Bronchial epithelial cell (primary cell): ENCODE measurements at places on chromosomes 1 and 21. TPM values are rescaled to one million over a fixed set of nuclear protein-coding genes. Genes with fewer than 3 reads are reported as not detected.

DNA sequence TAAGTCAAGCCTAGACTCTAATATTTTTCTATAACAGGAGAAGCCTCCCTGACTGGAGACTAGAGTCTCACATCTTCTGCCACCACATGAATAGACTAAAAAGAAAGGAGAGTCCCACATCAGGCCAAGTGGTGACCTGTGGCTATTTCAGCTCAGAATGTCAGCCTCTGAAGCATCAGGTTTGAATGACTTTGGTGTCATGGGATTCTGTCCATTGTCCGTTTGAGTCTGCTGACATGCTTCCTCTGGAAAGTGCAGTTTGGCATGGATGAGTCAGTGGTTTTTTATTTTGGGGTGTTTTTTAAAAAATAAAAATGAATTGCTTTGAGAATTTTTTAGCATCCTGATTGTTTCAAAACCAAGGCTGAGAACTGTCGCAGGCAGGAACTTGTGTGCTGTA is 19.5 kb downstream of the DYRK3 start:
- no peak for DNase-seq

DNA sequence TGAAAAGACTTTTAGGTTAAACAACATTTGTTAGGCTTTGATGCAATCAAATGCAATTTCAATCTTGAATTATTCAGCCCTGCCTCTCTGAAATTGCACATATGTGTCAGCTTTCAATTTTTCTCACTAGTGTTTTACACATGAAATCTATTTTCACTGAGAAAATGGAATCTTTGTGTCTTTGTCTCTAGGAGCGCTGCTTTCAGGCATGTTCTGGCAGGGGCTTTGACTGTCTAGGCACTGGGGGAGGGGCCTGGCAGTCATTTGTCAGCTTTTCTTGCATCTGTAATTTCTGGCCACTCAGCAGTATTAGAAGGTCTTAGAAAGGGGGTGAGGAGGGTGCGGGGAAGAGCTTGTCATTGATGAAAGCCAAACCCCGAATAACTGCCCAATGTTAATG is 264.4 kb downstream of the PTPRC start:
- DNase-seq: peak; percentile 40

DNA sequence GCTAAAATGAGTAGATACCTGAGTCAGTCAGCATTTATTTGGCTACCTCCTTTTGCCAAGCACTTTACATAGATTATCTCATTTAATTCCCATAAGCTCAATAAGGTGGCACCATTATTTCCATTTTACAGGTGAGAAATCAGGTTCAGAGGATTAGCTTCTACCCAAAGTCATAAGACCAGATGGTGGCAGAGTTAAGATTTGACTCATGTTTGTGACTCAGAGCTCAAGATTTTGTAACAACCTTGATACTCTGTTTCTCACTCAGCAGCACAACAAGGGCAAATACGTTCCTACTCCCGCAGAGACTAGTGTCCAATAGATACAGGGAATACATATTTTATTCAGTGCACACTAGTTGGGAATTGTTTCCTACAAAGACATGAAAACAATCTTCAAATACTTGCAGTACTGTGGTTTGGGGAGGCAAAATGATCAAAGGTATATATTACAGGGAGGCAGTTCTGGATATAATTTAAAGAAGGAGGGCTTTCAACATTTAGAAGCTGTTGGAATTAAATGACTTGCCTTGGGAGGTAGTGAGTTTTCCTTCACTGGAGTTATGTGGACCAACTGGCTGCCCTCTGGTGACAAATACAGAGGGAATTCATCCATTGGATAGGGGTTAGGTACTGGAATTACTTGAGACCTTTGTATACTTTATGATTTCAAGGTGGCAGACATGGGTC is 3.6 kb downstream of the LEPR start:
- DNase-seq: peak; percentile 98

DNA sequence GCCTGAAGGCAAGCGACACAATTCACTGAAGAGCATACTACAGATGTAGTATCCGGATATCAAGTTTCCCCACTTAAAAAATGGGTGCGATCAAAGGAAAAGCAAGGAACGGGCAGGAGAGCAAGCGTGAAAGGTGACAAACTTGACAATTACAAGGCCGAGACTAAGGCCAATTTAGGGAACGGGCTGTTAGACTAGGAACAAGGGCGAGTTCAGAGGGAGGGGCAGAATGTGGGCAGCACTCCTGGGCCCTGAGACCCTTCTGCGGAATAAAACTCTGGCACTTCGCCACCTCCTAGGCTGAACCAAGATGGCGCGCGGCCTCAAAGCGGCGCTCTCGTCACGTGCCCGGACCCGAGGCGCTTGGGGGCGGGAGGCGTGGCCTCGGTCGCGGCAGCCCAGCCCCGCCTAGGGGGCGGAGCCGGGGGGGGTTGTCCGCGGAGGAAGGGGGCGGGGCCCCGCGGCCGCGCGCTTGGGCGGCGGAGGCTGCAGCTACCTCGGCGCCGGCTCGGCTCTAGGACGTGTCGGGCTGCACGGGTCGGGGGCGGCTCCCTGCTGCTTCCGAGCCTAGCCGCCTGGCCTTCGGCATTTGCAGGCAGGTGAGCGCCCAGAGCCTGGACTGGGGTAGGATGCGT is at the start of gene PPFIA4:
PPFIA4 (plus strand) TSS at position 461 of the 635 bp plus-strand sequence. CDS start 12,518 bp downstream, outside the sequence.
- DNase-seq: peak; percentile 63

- DNase-seq: peak; percentile 68
Observed at GRCh38 chr1:92749024-92749634, 35.8 kb downstream of the EVI5 start.

- DNase-seq: no peak
Observed at GRCh38 chr1:160159846-160160245, 8.4 kb downstream of the ATP1A4 start.

DNA sequence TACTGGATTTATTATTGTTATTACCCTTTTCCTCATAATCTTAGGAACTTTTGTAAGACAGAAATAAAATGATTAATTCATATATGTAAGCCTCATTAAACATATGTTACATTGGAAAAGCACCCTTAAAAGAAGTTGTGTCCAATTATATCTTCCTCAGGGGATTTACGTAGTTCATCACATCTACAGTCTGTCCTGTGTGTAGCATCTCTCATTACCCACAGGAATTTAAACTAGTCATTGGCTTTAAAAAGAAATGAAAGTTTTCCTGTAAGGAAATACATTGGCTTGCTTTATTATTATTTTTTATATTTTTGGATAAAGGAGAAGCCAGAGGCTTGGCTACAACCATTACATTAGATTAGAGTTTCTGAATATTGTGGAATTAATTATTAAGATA is 56.1 kb downstream of the SWT1 start:
- DNase-seq: no peak

- peak; percentile 20 for DNase-seq
Observed at GRCh38 chr1:246482805-246483568, 24.1 kb downstream of the SMYD3 start.

- DNase-seq: peak; percentile 63
Observed at GRCh38 chr1:246492611-246493245, 14.4 kb downstream of the SMYD3 start.

- DNase-seq: peak; percentile 70
Observed at GRCh38 chr1:75203415-75204277, 69.5 kb downstream of the LHX8 start.

GRCh38 chr1:2594001-2594640 is 7.5 kb downstream of the PRXL2B start:
- peak; percentile 34 for DNase-seq

GRCh38 chr1:53075206-53075605 is 13.2 kb downstream of the PODN start:
- no peak for DNase-seq

- DNase-seq: no peak
Observed at GRCh38 chr1:29651684-29652665, 415.7 kb downstream of the PTPRU start.

DNA sequence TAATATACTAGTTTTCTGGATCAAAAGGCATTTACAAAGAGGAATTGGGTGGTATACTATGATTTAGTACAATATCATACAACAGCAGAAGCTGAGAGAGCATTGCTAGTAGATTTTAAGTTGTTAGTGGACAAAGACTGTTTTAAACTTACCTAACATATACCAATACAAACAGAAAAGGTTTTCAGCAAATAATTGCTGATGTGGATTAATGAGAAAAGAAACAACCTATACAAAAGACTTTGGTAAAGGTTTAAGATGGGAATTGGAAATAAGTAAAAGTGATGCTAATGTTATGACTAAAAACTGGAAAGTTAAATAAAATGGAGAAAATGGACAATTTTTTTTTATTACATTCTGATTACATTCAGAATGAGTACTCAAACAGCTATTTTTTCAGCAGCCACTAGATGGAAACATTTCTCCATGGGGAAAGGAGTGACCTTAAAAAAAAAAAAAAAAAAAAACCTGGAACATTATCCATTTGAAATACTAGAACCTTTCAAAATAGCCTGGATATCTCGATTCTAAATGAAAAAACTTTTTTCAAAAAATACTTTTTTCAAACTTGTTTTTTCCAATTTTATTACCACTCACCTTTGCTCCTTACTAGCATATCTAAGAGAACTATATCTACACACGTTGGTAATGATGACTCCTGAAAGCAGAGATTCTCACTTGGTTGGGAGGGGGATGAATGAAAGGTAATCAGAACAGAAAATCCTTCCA is 55.4 kb downstream of the EPRS1 start:
- peak; percentile 43 for DNase-seq

GRCh38 chr21:34715518-34715917 is 46.7 kb downstream of the CLIC6 start:
- no peak for DNase-seq

- no peak for DNase-seq
Observed at GRCh38 chr1:17615157-17615556, 75.7 kb downstream of the ARHGEF10L start.

DNA sequence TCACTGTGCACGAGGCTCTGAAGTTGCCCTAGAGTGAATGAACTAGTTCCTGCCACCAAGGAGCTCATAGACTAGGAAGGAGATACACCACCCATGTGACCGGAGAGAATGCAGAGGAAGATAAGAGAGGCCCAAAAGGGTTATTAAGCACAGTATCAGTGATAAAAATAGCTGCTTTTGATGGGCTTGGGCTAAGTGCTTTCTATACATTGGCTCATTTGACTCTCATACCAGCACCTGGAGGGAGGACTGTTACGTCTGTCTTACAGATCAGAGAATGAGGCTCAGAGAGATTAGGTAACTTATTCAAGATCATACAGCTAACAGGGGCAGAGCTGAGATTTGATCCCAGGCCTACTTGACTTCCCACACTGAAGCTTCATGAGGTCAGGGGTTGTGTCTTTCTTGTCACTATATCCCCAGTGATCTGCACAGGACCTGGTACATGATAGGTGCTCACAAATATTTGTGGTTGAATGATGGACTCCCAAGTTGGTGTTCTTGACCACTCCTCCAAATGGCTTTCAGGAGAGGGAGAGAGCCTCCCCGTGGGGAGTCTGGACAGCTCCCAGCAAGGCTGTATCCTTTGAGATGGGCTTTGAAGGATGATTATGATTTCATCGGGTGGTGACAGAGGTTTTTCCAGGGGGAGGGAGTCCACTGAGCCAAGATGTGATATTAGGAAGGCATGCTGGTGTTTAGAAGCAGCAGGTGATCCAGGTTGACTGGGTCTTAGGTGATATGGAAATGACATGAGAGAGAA is 14.4 kb downstream of the PPFIA4 start:
- peak; percentile 20 for DNase-seq

DNA sequence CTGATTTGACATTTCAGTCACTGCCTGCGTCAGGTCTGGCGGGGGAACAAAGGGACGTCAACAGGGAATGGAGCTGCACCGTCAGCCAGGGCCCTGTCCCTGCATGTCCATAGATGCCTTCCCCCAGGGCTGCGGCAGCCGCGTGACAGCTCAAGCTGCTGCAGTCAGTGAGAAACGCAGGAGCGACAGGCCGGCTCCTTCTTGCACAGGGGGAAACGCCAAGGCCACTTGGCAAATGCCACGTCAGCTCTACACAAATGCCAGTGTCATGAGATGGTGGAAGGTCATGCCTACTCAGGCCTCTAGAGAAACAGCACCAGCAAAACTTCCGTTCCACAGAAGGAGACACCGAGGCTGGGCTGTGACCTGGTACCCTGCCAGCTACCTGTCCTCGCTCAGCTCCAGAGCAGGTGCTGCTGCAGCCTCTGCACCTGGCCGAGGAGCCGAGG is 37.7 kb downstream of the SYF2 start:
- peak; percentile 94 for DNase-seq

DNA sequence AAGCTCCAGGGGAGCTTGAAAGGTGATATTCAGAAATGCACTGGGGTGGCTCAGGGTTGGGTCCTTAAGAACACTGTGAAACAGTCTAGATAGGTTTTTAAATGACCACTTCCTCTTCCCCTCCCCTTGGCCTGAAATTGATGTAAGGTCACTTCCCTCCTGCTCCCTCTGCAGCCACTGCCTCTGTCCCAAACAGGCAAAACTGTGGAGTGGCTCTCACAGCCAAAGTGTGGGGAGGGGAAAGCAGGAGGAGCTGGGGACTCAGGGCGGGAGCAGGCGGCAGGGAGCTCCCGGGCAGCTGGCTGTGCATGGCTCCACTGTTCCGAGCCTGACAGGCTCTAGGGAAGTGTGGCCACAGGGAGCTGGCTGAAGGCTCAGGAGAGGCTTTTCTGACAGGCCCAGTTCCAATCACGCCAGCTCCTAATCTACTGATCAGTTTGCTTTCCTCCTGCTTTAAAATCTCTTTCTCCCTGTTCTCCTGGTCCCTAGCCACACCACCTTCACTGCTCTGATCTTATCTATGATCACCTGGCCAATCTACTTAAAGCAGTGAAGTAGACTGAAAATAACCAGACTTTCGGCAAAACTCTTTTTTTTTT is 5.1 kb upstream of the CSRP1 start:
- DNase-seq: no peak

GRCh38 chr1:4530166-4530785 is 124.1 kb upstream of the AJAP1 start:
- no peak for DNase-seq

The SLC16A4 gene
- total RNA-seq: 34.2 and 101 TPM in 2 replicates

The SYPL2 gene
- total RNA-seq: not detected in 2 replicates

The FMO4 gene
- 0.79 and 1.2 TPM in 2 replicates for total RNA-seq

The DIRAS3 gene
- under 0.01 and 0.13 TPM in 2 replicates for total RNA-seq

The PRAMEF13 gene
- not detected in 2 replicates for total RNA-seq

The STYXL2 gene
- not detected in 2 replicates for total RNA-seq
